ENCODE measurements at places on chromosomes 7 and 10.

GRCh38 chr10:72044417-72045041 lies 43.8 kb downstream of the SPOCK2 start:
- DNase-seq: no peak

GRCh38 chr7:17770710-17771375 lies 169.5 kb downstream of the SNX13 start:
- no peak for DNase-seq

DNA sequence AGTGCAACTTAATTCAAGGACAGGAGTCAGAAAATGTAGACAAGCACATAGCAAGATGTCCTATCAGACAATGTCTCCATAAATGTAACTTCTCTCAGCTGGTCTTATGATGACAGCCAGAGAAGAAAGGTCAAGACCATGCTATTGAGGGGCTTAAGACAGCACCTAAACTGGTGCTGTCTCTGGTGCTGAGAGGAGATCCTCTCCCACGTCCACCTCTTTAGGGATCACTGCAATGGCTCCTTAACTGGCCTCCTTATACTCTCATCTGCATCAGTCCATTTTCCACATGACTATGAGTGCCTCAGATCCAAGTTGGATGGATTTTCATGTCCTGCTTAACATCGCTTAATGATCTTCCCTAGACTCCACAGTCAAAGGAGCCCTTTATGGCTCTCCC lies 210.6 kb downstream of the ARL4A start:
- no peak for DNase-seq

GRCh38 chr10:113168584-113168983 lies 218.5 kb downstream of the TCF7L2 start:
- no peak for DNase-seq

DNA sequence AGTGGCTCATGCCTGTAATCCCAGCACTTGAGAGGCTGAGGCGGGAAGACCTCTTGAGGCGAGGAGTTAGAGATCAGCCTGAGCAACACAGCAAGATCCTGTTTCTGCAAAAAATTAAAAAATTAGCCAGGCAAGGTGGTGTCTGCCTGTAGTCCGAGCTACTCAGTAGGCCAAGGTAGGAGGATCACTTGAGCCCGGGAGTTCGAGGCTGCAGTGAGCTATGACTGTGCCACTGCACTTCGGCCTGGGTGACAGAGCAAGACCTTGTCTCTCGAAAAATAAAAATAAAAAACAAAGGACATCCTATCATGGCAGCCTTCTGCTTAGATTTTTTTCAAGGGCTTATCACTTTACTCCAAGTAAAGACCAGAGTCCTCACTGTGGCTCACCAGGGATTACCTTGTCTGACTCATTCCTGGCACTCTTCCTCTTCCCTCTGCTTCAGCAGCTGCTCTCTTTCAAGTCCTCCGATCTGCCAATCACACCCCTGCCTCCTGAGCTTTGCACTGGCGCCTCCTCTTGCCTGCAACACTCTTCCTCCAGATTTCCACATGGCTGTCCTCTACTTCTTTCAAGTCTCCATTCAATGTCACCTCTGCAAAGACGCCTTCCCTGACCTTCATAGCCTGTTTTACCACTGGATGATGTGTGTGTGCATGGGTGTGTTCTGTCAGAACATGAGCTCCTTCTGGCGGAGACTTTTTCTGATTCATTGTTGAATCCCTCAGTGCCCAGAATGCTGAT lies 7.7 kb downstream of the PRTFDC1 start:
- DNase-seq: no peak

DNA sequence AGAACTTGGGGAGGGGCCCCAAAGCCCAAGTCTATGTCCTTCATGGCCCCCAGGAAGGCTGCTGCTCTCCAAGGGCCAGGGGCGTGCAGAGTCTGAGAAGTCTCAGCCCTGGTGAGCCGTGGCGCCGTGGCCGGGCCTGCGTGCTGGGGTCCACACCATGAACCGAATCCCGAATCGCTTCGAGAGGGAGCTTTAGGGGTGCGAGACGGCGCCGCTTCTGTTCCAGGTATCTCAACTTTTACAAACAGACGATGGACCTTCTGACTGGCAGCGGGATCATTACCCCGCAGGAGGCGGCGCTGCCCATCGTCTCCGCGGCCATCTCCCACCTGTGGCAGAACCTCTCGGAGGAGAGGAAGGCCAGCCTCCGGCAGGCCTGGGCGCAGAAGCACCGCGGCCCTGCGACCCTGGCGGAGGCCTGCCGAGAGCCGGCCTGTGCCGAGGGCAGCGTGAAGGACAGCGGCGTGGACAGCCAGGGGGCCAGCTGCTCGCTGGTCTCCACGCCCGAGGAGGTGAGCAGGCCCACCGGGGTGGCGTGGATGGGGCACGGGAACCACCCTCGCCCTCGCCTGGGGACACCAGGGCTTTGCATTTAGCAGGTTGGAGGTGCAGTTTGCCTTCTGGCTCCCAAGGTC lies 12.7 kb downstream of the STRA8 start:
- no peak for DNase-seq

GRCh38 chr7:30816645-30817370 lies 45.6 kb downstream of the MINDY4 start:
- DNase-seq: no peak

DNA sequence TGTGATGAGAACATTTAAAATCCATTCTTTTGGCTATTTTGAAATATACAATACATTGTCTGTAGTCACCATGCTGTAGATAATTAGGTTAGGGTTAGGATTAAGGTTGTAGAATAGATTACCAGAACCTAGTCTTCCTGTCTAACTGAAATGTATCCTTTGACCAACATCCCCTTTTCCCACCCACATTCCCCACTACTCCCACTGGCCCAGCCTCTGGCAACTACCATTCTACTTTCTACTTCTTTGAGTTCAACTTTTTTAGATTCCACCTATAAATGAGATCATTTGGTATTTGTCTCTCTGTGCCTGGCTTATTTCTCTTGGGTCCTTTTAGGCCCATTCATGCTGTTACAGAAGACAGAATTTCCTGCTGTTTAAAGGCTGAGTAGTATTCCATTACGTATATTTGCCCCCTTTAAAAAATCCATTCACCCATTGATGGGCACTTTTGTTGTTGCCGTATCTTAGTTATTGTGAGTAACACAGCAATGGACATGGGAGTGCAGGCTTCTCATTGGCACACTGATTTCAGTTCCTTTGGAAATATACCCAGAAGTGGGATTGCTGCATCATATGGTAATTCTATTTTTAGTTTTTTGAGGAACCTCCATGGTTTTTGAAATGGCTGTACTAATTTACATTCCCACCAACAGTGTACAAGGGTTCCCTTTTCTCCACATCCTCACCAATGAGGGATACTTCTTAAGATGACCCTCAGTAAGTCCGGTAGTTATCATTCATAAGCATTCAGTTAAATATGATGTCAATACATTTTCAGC lies 104.0 kb downstream of the RALA start:
- no peak for DNase-seq
